ENCODE measurements at places on chromosomes 6 and 20.
A peak's percentile ranks its signal among the peaks of the same experiment; 100 is the strongest.

DNA sequence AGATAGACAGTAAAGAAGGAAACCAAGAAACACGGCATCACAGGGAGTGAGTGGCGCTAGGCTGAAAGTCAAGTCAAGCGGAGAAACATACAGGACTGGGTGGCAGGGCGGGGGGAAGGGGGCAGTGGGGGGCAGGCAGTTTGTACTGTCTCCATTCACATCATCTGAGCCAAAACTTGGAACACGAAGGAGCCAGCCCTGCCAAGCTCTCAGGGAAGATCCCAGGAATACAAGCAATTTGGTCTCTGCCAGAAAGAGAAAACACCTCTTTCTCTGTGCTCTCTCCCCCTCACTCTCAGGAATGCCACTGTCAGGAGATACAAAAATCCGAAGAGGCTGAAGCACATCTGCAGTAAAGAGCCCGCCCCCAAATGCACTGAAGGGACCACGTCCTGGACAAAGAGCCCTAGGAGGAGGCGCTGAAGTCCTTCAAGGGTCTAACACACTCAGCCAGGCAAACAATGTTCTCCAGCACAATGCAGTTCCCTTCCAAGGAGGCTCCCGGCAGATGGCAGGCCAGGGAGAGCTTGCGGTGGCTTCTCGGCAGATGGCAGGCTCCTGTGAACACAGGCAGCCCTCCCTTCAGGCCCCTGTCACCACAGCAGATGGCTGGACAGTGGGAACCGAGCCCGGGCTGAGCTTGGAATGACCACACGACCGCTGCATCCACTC lies 90.0 kb downstream of the ATP9A start:
- no peaks in the 10 kb centered on the region for H3K36me3 ChIP-seq
- no peak for DNase-seq
- H3K4me1 ChIP-seq = no peaks in the 10 kb centered on the region
- H3K4me3 ChIP-seq = no peak overlapping the region
- H3K27ac ChIP-seq = no peak overlapping the region

- H3K36me3 ChIP-seq = no peaks in the 10 kb centered on the region
- no peak for DNase-seq
- no peaks in the 10 kb centered on the region for H3K4me1 ChIP-seq
- H3K27ac ChIP-seq = no peak overlapping the region
These were observed 437.2 kb downstream of the BCKDHB start for GRCh38 chr6:80543598-80544222.

DNA sequence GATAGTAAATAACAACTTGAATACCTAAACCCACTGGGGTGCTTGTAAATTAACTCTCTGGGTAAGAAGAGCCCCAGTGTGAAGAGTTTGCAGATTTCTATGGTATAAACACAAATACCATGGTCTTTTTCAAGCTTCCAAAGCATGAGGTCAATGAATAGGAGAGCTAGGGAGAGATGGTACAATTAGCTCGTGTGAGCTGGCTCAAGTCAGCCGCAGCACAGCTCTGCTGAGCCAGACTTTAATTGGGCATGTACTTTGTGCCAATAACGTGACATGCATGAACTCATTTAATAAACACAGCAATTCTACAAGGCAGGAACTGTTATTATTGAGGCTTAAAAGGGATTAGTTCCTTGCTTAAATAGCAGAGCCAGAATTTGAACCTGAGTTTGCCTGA lies 684.2 kb downstream of the KIF16B start:
- peaks cover 4% of the 10 kb centered on the region for H3K4me1 ChIP-seq
- H3K27ac ChIP-seq = no peak overlapping the region
- no peak for DNase-seq
- H3K36me3 ChIP-seq = no peaks in the 10 kb centered on the region
- no peak overlapping the region for H3K4me3 ChIP-seq

GRCh38 chr6:48389146-48390043 lies 278.4 kb upstream of the PTCHD4 start:
- no peak overlapping the region for H3K27ac ChIP-seq
- no peak for DNase-seq
- H3K36me3 ChIP-seq = no peaks in the 10 kb centered on the region
- H3K4me3 ChIP-seq = no peak overlapping the region
- no peaks in the 10 kb centered on the region for H3K4me1 ChIP-seq
- H3K27me3 ChIP-seq = no peaks in the 10 kb centered on the region

- DNase-seq = peak; percentile 21
- no peaks in the 10 kb centered on the region for H3K27me3 ChIP-seq
- peaks cover 14% of the 10 kb centered on the region for H3K36me3 ChIP-seq
- peaks cover 71% of the 10 kb centered on the region for H3K4me1 ChIP-seq
- H3K4me3 ChIP-seq = peak overlapping the region; percentile 84
- peak overlapping the region; percentile 82 for H3K27ac ChIP-seq
These were observed 2.2 kb upstream of the PTPRA start for GRCh38 chr20:2871111-2871465.

GRCh38 chr6:3296537-3296936 lies 37.8 kb downstream of the PSMG4 start:
- no peak for DNase-seq
- no peak overlapping the region for H3K27ac ChIP-seq
- H3K4me3 ChIP-seq = no peak overlapping the region
- H3K27me3 ChIP-seq = no peaks in the 10 kb centered on the region
- no peaks in the 10 kb centered on the region for H3K36me3 ChIP-seq

GRCh38 chr6:72552938-72553337 lies 68.9 kb upstream of the KCNQ5 start:
- no peaks in the 10 kb centered on the region for H3K36me3 ChIP-seq
- DNase-seq = no peak
- H3K27me3 ChIP-seq = peaks cover 7% of the 10 kb centered on the region
- H3K4me3 ChIP-seq = no peak overlapping the region

DNA sequence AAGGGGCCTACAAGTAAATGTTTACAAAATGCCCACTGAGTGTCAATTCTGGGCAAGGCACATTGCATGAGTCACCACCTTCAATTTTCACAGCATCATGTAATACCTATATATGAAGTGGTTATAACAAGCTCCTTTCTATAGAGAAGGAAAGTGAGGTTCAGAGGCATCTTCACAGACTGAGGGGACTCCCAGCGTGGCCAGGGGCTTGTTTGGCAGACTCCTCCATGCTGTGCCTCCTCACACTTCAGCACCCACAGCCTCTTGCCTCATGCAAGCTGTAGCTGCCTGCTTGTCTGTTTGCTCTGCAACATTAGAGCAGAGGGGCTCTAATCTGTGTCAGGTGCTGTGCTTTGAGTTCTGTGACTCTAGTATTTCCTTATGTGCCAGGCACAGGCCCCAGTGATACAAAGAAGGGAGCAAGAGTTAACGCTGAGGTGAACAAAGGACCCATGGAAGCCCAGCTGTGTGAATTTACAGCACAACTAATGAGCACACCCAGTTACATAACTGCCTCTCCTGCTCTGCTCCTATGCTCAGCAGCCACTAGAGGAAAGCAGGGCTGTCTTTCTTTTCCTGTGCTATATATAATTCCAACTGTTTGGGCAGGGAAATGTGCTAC lies 72.3 kb downstream of the ZHX3 start:
- H3K27me3 ChIP-seq = no peaks in the 10 kb centered on the region
- H3K4me1 ChIP-seq = peaks cover 40% of the 10 kb centered on the region
- no peak overlapping the region for H3K27ac ChIP-seq
- peaks cover 3% of the 10 kb centered on the region for H3K36me3 ChIP-seq
- no peak overlapping the region for H3K4me3 ChIP-seq
- DNase-seq = no peak

- no peaks in the 10 kb centered on the region for H3K36me3 ChIP-seq
- no peaks in the 10 kb centered on the region for H3K27me3 ChIP-seq
These were observed 16.6 kb upstream of the PAQR8 start for GRCh38 chr6:52345311-52345710.

DNA sequence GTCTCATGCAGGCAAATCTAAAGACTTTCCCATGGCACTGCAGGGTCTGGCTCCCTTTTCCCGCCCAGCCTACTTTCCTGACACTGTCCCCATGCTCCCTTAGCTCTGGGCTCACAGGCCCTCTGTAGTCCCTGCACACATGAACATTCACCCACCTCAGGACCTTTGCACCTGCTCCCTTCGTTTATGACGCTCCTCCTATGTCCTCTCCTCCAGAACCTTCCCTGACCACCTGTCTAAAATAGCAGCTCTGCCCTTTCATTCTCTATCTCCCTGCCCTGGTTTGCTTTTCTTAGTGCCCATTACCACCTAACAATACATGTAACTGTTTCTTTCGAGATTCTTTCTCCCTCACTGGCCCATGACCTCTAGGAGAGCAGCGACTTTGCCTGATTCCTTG lies 22.3 kb downstream of the HM13 start:
- H3K4me1 ChIP-seq = peaks cover 33% of the 10 kb centered on the region
- H3K27ac ChIP-seq = peak overlapping the region; percentile 38
- peaks cover 59% of the 10 kb centered on the region for H3K36me3 ChIP-seq
- DNase-seq = no peak

DNA sequence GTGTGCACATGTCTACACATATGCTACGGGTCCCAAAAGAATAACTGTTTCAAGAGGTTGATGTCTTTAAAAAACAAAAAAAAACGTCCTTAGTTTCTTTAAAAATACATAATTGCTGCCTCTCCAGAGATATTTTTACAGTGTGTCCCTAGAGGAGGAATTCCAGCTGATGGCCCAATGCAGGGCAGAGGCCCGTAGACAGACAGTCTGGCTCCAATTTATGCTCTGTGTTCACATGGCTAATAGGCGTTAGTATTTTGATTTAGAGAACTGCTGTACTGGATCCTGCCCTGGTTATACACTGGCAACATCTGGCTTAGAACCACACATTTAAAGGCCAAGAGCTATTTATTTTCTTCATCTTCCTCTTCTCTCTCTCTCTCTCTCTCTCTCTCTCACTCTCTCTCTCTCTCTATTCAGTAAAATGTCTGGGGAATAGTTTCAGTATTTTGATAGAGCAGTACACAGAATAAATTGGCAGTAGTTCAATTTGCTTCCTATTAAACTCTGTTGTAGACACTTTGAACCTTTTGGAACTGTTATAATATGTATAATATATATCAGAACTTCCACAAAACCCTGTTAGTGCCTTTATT lies 260.6 kb downstream of the EYA4 start:
- H3K4me1 ChIP-seq = no peaks in the 10 kb centered on the region
- no peak for DNase-seq
- no peak overlapping the region for H3K27ac ChIP-seq
- peaks cover 7% of the 10 kb centered on the region for H3K27me3 ChIP-seq
- H3K4me3 ChIP-seq = no peak overlapping the region
- H3K36me3 ChIP-seq = no peaks in the 10 kb centered on the region

DNA sequence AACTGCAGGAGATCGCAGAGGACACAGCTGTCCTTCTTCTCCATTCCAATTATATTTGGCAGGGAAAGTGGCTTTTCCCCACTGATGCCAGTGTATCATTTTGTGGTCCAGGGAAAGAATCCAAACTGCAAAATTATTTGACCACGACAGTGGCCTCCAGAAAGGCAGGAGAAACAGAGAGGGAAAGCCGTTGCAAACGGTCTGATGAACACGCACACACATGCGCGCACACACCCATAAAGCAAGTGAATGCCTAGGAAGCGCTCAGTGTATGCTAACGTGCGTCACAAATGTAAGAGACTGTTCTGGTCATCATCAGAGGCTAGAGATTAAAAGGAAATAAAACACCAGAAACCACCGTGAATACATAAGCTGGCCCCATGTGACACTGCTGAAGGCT lies 54.0 kb downstream of the NPEPL1 start:
- H3K4me1 ChIP-seq = no peaks in the 10 kb centered on the region
- H3K36me3 ChIP-seq = no peaks in the 10 kb centered on the region
- no peak overlapping the region for H3K27ac ChIP-seq
- H3K4me3 ChIP-seq = no peak overlapping the region
- H3K27me3 ChIP-seq = peaks cover 44% of the 10 kb centered on the region

DNA sequence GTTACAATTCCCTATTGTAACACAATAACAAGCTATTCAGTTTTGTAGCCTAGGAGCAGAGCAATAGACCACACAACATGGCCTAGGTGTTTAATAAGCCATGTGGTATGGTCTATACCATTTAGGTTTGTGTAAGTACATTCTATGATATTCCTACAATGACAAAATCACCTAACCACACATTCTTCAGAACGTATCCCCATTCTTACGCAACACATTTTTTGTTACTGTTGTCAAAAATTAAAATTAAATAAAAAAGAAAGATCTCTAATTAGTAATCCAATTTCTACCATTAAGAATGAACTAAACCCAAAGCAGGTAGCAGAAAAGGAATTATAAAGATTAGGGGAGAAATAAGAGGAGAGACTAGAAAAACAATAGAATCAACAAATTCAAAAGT lies 44.0 kb downstream of the RANBP9 start:
- no peaks in the 10 kb centered on the region for H3K27me3 ChIP-seq
- DNase-seq = no peak
- H3K4me1 ChIP-seq = peaks cover 90% of the 10 kb centered on the region
- no peak overlapping the region for H3K4me3 ChIP-seq

- peak; percentile 12 for DNase-seq
- no peak overlapping the region for H3K4me3 ChIP-seq
- no peaks in the 10 kb centered on the region for H3K27me3 ChIP-seq
- peaks cover 12% of the 10 kb centered on the region for H3K36me3 ChIP-seq
- H3K27ac ChIP-seq = peak overlapping the region; percentile 48
These were observed 112.5 kb downstream of the WDR27 start for GRCh38 chr6:169589293-169589692.

GRCh38 chr6:119002069-119002468 lies 67.1 kb upstream of the MCM9 start:
- no peak overlapping the region for H3K4me3 ChIP-seq
- no peak overlapping the region for H3K27ac ChIP-seq
- no peaks in the 10 kb centered on the region for H3K27me3 ChIP-seq
- DNase-seq = no peak
- H3K4me1 ChIP-seq = no peaks in the 10 kb centered on the region
